ENCODE measurements at places on chromosomes 16 and 17. TPM values are rescaled to one million over a fixed set of nuclear protein-coding genes. Genes with fewer than 3 reads are reported as not detected.

KCNJ16 gene
- polyA plus RNA-seq, result 12.7 TPM

CSH1 gene
- 0.30 TPM for polyA plus RNA-seq

MYO15A gene
- 2.0 TPM for polyA plus RNA-seq

SLC16A6 gene
- 0.27 TPM for polyA plus RNA-seq

RNF43 gene
- polyA plus RNA-seq, result 29.9 TPM

PYDC1 gene
- polyA plus RNA-seq, result 0.19 TPM

DNA sequence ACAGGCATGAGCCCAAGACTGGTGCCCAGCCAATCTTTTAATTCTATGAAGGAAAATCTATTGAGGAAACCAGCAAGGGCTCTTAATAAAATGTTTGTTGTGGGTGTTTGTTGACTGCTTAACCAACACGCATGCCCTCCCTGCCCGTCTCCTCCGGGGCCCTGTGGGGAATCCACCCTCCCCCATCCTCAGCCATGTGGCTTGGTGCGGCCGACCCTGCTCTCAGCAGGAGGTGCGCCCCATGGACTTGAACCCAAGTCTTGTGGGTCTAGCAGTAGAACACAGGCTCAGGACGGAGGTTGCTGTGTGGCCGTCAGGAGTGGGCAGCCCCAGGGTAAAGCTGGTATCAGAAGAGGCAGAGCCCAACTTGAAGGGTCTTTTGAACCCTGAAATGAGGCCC is 45.1 kb upstream of the MLYCD start:
- H3K4me1 ChIP-seq, result peaks cover 5% of the 10 kb centered on the region
- no peaks in the 10 kb centered on the region for H3K27me3 ChIP-seq
- H3K27ac ChIP-seq, result no peak overlapping the region
- H3K4me3 ChIP-seq, result no peak overlapping the region

DNA sequence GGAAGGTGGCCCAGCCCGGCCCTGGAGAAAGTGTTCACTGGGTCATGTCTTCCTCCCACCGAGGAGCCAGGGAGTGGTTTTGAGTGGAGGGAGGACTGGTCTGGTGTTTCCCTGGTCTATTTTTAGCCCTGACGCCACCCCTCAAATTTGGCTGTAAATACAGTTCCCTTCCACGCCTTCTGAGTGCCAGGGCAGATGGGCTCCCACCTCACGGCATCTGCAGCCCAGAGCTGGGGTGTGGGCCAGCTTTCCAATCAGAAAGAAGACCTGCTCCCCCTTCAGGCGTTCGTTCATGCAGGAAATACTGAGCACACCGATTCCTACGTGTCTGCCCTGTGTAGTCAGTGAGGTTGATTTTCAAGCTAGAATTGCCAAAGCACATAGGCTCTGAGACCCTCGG is 53.7 kb downstream of the SNX20 start:
- no peak overlapping the region for H3K4me3 ChIP-seq
- no peaks in the 10 kb centered on the region for H3K27me3 ChIP-seq
- H3K36me3 ChIP-seq, result peaks cover 9% of the 10 kb centered on the region
- no peak overlapping the region for H3K27ac ChIP-seq
- no peaks in the 10 kb centered on the region for H3K4me1 ChIP-seq

DNA sequence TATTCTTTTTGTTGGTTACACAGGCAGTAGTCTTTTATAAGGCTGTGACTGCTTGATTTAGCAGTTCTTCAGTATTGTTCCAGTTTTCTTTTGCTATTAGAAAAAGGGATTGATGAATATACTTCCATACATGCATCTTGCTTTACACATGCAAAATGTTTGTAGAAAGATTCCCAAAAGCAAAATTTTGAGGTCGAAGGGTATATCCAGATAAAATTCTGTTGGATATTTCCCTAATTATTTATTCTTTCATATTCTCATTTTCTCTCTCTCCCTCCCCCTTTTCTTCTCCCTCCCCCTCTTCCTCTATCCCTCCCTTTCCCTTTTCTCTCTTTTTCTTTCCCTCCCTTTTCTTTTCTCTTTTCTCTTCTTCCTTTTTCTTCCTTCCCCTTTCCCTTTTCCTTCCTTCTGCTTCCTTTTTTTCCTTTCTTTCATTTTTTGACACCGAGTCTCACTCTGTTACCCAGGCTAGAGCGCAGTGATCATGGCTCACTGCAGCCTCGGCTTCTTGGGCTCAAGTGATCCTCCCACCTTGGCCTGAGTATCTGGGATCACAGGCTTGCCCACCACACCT is 46.9 kb upstream of the ADCY7 start:
- no peak overlapping the region for H3K4me3 ChIP-seq
- H3K4me1 ChIP-seq, result no peaks in the 10 kb centered on the region
- no peaks in the 10 kb centered on the region for H3K27me3 ChIP-seq
- no peak overlapping the region for H3K27ac ChIP-seq
- DNase-seq, result no peak
- peaks cover 61% of the 10 kb centered on the region for H3K36me3 ChIP-seq

DNA sequence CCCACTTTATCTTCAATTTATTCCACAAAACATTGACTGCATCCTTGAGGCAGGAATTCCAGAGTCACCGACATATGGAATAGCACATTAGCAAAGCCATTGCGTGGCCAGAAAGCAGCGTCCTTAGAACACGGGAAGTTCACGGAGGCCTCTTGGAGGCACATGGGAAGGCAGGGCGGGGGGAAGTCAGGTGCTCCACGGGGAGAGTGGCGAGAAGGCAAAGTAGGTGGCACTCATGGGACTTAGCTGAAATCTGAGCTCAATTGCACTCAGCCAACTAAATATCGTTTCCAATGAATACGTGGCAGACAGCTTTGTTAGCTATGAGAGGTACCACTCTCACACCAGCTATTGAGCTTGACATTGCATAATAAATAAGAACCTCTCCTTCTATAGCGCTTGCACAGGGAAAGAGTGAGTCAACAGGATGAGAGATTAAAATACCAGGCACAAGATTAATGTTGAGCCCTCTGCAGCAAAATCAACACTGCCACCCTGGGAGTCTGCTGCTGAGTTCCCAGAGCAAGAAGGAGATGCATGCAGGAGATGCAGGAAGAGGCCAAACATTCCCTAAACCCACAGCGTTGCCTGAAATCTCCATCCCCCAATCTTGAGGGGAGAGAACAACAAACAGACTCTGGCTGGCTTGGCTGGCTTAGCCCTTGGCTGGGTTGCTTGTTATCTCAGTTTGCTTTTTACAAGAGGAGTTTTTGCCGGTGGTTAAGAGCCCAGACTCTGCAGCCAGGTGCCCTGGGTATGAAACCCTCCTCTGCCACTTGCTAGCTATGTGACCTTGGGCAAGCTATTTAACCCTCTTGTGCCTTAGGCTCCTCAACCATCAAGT is 28.8 kb downstream of the ABCC12 start:
- no peak for DNase-seq
- H3K27me3 ChIP-seq, result no peaks in the 10 kb centered on the region
- no peak overlapping the region for H3K27ac ChIP-seq
- no peaks in the 10 kb centered on the region for H3K36me3 ChIP-seq
- no peaks in the 10 kb centered on the region for H3K4me1 ChIP-seq

DNA sequence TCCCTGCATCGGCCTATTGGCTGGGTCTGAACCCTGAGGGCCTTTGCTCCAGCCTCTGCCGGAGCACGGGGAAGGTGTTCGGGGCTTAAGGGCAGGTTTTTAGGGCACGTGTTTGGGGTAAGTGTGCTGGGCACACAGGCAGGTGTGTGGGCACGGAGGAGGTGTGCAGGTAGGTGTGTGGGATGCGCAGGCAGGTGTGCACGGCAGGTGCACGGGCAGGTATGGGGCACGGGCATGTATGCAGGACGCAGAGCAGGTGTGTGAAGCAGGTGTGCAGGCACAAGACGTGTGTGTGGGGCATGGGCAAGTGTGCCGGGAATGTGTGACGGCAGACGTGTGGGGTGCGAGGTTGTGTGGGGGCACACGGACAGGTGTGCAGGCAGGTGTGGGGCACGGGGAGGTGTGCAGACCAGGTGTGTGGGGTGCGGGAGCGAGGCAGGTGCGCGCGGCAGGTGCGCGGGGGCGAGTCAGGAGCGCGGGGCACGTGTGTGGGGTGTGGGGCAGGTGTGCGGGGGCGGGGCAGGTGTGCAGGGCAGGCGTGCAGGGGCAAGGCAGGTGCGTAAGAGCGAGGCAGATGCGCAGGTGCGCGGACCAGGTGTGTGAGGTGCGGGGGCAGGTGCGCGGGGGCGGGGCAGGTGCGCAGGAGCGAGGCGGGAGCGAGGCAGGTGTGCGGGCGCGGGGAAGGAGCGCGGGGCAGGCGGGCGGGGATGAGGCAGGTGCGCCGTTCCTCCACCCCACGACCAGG is 28.6 kb upstream of the METRNL start:
- peak overlapping the region; percentile 70 for H3K27ac ChIP-seq
- peak overlapping the region; percentile 59 for H3K4me3 ChIP-seq
- H3K36me3 ChIP-seq, result peaks cover 12% of the 10 kb centered on the region
- H3K4me1 ChIP-seq, result peaks cover 10% of the 10 kb centered on the region

GRCh38 chr17:7632492-7632894 is 2.6 kb downstream of the SHBG start:
- peaks cover 45% of the 10 kb centered on the region for H3K4me1 ChIP-seq
- H3K27ac ChIP-seq, result no peak overlapping the region
- no peak for DNase-seq
- no peaks in the 10 kb centered on the region for H3K27me3 ChIP-seq

- H3K4me3 ChIP-seq, result no peak overlapping the region
- H3K27ac ChIP-seq, result no peak overlapping the region
- DNase-seq, result no peak
- H3K36me3 ChIP-seq, result no peaks in the 10 kb centered on the region
These were observed 177.2 kb downstream of the TMEM132E start for GRCh38 chr17:34756637-34757021.

DNA sequence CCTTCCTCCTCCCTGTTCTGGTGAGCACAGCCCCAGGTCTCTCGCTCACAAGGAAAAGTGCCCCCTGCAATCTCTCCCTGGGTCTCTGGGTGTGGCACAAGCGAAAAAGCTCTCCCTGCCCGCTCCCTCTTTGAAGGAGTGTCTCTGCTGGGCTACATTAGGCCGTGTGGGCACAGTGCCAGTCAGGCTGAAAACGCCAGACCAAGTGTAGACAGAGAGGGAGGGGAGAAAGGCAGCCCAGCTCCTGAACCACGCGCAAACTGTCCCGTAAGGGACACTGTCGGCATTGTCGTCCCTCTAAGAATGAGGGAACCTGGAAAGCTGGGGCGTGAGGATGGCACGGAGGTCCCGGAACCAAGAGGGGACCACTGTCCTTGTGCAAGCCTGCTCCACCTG is 3.9 kb downstream of the SMIM5 start:
- peaks cover 15% of the 10 kb centered on the region for H3K36me3 ChIP-seq
- no peak overlapping the region for H3K27ac ChIP-seq
- DNase-seq, result no peak
- H3K4me1 ChIP-seq, result peaks cover 80% of the 10 kb centered on the region
- no peak overlapping the region for H3K4me3 ChIP-seq

DNA sequence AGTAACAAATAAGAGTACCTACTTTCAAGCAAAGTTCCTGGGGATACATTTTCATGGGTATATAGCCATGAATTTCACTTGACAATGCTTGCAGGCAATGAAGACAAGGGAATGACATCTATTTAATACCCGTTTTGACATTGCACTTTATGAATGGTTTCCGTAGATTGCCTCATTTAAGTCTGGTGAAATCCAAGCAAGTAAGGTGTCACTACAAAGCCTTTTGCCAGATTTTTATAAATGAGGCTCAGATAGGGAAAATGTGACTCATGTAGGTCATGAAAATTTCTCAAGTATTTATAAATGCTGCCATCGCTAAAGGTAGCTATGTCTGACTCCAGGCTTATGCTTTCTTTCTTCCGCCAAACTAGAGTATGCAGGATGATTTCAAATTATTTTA is 644.3 kb downstream of the CDH8 start:
- no peaks in the 10 kb centered on the region for H3K4me1 ChIP-seq
- no peaks in the 10 kb centered on the region for H3K36me3 ChIP-seq
- DNase-seq, result no peak
- H3K27ac ChIP-seq, result no peak overlapping the region
- no peak overlapping the region for H3K4me3 ChIP-seq
- H3K27me3 ChIP-seq, result no peaks in the 10 kb centered on the region

DNA sequence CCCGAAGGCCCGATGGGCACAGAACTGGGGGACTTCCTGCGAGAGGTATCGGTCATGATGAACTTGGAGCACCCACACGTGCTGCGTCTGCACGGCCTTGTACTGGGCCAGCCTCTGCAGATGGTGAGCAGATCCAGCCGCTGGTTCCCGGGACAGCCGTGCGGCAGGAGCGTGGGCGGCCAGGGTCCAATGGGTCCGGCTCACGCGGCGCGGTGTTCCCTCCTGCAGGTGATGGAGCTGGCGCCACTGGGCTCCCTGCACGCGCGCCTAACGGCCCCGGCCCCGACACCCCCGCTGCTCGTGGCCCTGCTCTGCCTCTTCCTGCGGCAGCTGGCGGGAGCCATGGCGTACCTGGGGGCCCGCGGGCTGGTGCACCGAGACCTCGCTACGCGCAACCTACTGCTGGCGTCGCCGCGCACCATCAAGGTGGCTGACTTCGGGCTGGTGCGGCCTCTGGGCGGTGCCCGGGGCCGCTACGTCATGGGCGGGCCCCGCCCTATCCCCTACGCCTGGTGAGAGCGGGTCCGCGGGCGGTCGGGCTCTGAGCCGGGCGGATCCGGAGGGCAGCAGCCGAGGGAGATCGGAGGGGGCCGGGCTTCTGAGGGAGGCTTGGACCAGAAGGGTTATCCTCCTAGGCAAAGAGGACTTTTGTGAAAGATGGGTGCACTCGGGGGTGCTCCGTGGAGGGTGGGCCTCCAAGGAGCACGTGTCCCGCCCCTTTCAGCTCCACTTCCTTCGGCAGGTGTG is 3.0 kb downstream of the TNK1 start:
- H3K27me3 ChIP-seq, result peaks cover 45% of the 10 kb centered on the region
- H3K36me3 ChIP-seq, result peaks cover 30% of the 10 kb centered on the region
- H3K4me3 ChIP-seq, result peak overlapping the region; percentile 17
- H3K27ac ChIP-seq, result no peak overlapping the region

GRCh38 chr17:48623583-48623982 is 2.6 kb downstream of the HOXB9 start:
- peaks cover 98% of the 10 kb centered on the region for H3K27me3 ChIP-seq
- no peaks in the 10 kb centered on the region for H3K36me3 ChIP-seq
- DNase-seq, result no peak

GRCh38 chr16:84927621-84928591 is 83.4 kb downstream of the ZDHHC7 start:
- no peaks in the 10 kb centered on the region for H3K36me3 ChIP-seq
- peaks cover 8% of the 10 kb centered on the region for H3K4me1 ChIP-seq
- no peak overlapping the region for H3K27ac ChIP-seq
- no peaks in the 10 kb centered on the region for H3K27me3 ChIP-seq

DNA sequence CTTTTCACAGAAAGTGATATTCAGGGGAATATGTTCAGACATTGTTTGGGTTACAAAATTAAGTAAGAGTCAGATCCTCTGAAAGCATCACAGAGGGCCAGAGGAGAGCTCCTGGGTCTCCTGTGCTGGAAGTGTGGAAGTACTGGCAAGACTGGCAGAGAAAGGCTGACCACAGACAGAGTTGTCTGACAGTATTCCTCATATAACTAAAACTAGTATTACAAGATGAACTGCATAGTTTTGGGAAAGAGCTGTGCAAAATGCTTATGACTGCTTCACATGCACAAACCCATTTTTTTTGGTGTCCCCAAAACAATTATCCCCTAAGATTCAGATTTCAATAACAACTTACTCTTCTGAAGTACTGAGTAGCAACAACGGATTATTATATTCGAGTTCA is 35.2 kb downstream of the N4BP1 start:
- no peaks in the 10 kb centered on the region for H3K4me1 ChIP-seq
- no peak overlapping the region for H3K4me3 ChIP-seq
- H3K27me3 ChIP-seq, result no peaks in the 10 kb centered on the region
- peaks cover 2% of the 10 kb centered on the region for H3K36me3 ChIP-seq
- H3K27ac ChIP-seq, result no peak overlapping the region
- no peak for DNase-seq

- H3K27me3 ChIP-seq, result no peaks in the 10 kb centered on the region
- H3K36me3 ChIP-seq, result peaks cover 10% of the 10 kb centered on the region
- no peak for DNase-seq
These were observed 62.3 kb downstream of the SMURF2 start for GRCh38 chr17:64599827-64600226.
